ENCODE measurements at places on chromosomes 4 and X.

- no peak for DNase-seq
Measured at GRCh38 chr4:137359691-137360315, 172.5 kb downstream of the PCDH18 start.

DNA sequence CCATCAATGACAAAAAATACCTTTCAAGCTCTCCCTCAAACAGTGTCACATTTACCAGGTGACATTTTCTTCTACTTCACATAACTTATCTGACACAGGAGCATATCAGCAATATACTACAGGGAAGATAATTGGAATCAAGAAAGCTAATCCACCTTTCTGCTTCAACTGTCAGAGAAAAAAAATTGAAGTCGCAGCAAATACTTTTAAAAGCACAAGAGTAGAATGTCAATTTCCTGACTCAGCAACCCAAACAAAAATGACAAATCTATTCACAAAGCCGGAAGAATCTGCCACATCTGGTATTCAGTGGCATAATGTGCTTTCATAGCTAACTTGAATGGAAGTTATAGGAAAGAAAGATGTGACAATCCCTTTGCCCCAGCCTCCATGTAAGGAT lies 36.7 kb downstream of the AGA start:
- no peak for DNase-seq

- peak; percentile 19 for DNase-seq
Measured at GRCh38 chrX:136574548-136574947, 42.5 kb downstream of the VGLL1 start.

DNA sequence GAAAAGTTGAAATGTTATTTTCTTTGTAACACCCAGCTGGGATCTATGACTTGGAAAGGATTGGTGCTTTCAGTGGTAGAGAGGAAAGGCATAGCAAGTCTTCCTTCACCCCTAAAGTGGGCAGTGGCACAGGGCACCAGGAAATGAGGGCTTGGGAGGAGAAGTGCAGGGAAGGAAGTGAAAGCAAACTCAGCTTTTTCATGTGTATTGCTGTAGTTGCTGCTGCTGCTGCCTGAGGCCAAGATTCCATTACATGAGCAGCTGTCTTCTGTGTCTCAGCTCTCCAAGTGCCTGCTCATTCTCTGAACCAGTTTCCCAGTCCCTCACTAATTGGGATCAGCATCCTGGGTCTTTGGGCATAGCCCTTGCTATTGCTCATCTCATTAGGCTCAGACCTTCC lies 2.6 kb downstream of the HCCS start:
- no peak for DNase-seq

DNA sequence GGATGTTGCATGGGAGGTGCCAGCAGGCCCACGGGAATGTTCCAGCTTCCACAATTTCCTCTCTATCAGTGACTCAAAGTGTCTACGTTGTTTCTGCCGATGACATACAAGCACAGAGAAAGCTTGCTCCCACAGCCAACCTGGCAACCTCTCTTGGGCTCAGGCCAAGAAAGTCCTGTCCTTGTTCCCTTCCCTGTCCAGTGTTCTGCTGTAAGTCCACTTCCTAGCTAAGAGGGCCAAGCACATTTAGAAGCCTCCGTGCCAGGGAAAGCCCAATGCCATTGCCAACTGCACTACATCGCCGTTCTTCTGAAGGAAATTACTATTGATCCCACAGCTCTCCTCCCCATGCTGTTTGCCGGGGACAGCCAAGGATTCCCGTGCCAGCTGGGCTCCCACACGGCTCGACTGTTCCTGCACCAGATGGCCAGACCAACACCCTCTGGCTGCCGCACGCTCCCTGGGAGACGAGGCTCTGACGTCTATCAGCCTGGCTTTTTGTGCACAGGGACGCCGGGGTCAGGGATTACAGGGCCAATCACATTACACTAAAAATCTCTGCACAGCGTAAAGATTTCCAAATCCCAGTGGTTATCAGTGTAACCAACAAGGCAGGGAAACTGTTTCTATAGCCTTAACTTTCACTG lies 284.0 kb downstream of the BCOR start:
- no peak for DNase-seq

- no peak for DNase-seq
Measured at GRCh38 chr4:102543030-102543928, 42.1 kb downstream of the NFKB1 start.

- DNase-seq: no peak
Measured at GRCh38 chr4:70984589-70984988, 8.9 kb upstream of the DCK start.

- DNase-seq: no peak
Measured at GRCh38 chrX:37599729-37600128, 28.3 kb downstream of the LANCL3 start.

DNA sequence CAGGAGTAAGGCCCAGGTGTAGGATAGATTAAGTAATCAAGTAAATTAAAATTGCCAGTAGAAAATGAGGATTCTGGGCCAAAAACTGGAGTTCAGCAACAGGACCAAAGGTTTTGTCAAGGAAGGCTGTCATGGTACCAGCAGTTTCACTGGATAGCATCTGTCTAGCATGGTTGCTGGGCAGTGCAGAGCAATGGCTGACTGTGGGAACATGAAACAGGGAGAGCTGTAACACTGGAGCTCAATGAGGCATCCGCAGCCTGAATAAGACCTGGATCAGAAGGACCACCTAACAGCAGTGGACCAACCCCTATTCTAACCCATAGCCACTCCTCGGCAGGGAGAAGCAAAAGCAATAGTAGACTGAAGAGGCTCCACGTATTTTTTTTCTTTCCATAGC lies 132.4 kb downstream of the ATOH1 start:
- DNase-seq: no peak

DNA sequence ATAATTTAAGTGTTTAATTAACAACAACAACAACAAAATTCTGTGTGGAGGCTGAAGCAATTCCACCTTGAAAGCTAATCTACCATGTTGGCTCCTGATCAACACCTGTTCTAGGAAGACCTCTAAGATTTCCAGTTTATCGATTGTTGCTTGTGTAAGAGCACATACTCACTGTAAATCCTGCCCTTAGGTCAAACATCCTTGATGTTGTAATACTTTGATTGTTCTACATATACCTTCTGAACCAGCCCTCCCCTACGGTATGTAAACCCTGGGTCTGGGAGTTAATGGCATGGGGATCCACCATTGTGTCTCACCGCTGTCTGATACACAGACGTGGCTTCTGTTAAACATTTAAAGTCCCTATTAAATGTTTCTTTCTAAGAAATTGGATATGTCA lies 73.2 kb downstream of the RASL11B start:
- DNase-seq: no peak

- no peak for DNase-seq
Measured at GRCh38 chr4:81436941-81437574, 34.6 kb downstream of the RASGEF1B start.

DNA sequence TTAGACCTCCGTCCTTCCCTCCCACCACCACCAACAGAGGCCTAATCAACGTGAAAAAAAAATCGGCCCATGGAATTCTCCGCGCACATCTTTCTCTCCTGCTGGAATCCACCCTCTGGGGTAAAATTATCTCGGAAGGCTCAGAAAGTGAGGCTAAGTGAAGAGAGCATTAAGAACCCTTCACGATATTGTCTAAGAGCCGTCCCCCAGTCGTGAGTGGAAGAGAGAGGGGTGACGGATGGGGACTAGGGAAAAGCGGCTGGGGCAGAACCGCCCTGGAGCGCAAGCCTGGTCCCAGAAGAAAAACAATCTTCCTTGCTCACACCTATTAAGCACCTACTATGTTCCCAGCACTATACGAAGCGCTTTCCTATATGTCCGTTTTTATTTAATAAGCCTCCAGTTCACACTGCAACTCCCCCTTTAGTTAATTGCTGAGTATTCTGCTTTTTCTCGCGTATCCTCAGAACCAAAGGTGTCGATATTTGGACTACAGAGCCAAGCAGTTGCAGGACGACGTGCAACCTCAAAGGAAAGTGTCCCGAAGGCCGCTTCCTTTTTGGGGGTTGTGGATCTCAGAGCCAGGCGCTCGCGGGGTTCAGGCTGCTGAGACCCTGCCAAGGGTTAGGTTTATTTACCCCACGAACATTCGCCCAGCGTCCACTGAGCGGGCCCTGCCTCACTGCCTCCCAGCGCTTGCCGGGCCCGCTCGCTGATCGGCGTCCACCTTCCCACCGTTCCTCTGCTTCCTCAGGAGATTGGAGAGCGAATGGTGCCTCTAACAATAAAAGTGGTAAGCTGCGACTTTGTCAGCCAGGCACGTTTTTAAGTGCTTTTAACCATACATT lies 889 bp downstream of the MGARP start:
- no peak for DNase-seq

DNA sequence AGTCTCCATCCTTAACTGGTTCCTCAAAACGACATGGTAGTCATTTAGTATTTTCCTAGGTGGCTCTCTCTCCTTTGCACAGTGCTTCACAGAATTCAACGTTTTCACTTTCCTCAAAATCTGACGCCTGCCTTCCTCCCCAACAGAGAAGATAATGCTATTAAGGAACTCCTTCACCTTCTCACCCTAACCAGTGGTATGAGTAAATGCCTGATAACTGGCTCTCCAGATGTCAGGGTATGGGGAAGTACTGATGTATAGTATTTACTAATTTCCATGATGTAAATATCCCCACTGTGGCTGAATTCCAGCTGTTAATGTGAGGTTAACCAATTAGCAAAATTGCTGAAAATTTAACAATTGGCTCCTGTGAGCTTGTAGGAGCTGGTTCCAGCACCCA lies 28.8 kb upstream of the NSUN7 start:
- no peak for DNase-seq

- DNase-seq: no peak
Measured at GRCh38 chr4:77496457-77496856, 109.2 kb upstream of the CXCL13 start.

- DNase-seq: peak; percentile 48
Measured at GRCh38 chrX:20061855-20062254, 54.9 kb downstream of the MAP7D2 start.

GRCh38 chr4:22607382-22607781 lies 85.4 kb upstream of the GBA3 start:
- peak; percentile 22 for DNase-seq

GRCh38 chrX:42832764-42833549 lies 55.0 kb upstream of the PPP1R2C start:
- DNase-seq: no peak

- DNase-seq: no peak
Measured at GRCh38 chr4:45750721-45751120, 373.1 kb downstream of the GABRG1 start.

DNA sequence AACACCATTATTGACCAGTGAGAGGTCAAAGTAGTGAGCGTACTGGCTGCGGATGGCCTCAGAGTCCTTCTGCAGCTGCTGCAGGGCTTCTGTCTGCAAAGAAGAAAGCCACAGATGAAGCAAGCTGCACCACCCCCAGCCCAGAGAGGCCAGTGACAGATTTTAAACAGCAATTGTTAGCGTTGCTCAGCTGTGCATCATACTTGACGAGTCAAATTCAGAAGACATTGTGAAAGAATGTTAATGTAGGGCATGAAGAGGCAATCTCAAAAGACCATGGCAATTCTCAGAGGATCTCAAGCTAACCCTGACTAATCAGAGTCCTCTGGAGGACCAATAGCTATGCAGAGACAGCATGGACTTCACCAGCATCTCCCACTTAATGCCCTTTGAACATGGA lies 16.6 kb downstream of the DKC1 start:
- no peak for DNase-seq
